Stromal cell of bone marrow (primary cell): ENCODE measurements at places on chromosomes 13 and 19.

GRCh38 chr19:6501740-6502648 lies at the start of gene TUBB4A:
Gene TUBB4A (minus strand): TSS chr19:6502309. CDS start chr19:6502212, 97 bp downstream.
- no peak for DNase-seq

GRCh38 chr13:75825161-75825560 lies 189.0 kb downstream of the LMO7 start:
- DNase-seq, result no peak

DNA sequence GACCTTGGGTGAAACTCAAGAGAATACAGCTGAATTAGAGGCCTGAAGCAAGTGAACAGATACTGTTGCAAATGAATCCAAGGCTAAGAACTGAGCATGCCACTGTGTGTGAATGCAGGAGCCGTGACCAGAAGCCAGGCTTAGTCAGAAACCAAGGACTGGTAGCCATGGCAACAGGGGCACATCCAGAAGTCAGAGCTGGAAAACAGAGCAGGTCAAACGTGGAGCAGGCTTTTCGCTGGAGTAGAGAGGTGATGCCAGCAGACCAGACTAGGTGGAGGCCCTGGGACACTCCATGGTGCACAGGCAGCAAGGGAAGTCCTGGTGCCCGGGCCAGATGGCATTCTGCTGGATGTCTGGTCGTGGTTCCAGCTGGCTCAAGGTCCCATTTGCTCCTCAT lies 564.1 kb downstream of the PCDH9 start:
- peak; percentile 96 for DNase-seq

GRCh38 chr19:36986601-36987000 lies 70.5 kb downstream of the ZNF568 start:
- no peak for DNase-seq

DNA sequence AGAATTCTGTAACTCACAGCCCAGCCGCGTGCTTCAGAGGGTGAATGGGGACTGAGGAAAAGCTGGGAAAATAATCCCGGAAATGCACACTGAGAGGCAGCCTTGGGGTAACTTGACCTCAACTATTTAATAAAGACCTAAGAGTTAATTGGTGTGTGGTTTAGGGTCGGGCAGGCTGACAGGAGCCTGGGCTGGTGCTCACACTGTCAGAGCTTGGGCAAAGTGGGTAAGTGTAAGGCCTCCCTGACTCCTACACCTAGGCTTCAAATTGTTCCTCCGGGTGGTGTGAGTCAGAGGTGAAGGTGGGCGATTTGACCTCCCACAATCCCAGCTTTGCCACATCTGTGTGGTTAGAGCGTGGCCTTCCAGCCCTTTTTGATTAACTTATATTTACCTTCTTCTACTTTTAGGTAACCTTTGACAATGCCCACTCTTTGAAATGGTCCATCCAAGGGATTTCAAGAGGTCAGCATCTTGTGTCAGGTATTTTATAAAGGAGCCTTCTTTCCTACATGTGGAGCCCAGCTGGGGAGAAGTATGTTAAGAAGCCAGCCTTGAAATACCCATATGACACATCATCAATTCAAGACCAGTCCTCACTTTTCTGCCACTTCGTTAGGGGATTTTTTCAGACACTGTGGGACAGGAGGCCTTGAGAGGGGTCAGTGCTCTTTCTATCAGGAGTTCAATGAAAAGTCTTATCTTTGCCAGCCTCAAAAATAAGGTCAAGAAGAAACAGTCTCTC lies 114.2 kb downstream of the NUFIP1 start:
- DNase-seq, result no peak

- no peak for DNase-seq
Measured at GRCh38 chr19:15671237-15671821, 1.6 kb upstream of the CYP4F12 start.

DNA sequence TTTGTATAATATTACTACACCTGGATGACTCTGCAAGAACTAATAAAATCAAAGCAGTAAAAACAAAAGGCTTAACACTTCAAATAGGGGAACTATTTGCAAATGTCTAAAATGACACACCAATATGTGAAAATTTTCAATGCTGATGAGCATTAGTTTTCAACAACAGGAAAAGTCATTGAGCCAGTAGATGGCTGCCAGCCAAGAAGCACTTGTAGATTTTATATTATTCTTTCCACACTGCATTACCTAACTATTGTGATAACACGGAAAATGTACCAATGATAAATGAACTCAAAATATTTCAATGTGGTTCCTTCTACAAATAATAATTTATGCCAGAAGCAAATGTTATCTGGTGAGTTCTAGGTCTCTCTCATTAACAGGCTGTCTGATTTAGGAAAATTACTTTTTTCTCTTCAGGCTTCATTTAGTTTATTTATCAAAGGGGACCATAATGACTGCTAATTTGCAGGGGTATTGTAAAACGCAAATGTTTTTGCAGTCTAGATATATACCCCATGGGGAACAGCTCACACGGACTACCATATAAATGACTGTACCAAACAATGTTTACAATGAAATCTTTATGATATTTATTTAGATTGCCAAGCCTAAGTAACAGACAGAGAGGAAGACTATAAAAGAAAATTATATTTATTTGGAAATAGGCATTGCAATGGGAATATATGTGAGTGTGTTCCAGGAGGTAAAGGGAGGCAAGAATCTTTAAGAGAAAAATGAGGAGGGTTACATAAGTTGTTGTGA lies 407.8 kb downstream of the LIG4 start:
- DNase-seq, result no peak
